H9 (cell line): ENCODE measurements at places on chromosomes 4 and X. TPM values are rescaled to one million over a fixed set of nuclear protein-coding genes. Genes with fewer than 3 reads are reported as not detected.

The PGAM4 gene
- 0.52 TPM in 1 of 2 replicates, not detected in the other for total RNA-seq

- no peak for DNase-seq
Measured at GRCh38 chr4:148376151-148376550, 66.1 kb downstream of the NR3C2 start.

DNA sequence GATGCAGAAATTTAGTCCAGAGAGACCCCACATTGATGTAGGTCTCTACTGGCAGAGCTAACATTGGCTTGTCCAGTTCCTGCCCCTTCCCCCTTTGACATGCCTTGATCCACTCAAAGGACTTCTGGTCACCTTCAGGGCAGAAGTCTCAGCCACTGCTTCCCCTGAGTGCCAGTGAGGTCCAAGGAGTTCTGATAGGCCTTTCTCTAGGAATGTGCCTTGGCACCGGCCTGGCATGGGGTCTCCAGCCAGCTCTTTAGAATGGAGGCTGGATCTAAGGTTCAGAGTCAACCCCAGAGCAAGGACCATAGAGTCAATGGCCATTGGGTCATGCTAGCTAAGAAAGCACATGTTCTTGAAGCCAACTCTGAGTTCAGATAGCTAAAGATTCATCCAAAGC is 88.6 kb upstream of the PJA1 start:
- DNase-seq = no peak

The POU4F2 gene
- not detected in 2 replicates for total RNA-seq

- DNase-seq = no peak
Measured at GRCh38 chrX:154535892-154536291, 10.8 kb downstream of the G6PD start.

The SLC30A9 gene
- total RNA-seq = 70.8 and 71.3 TPM in 2 replicates

- no peak for DNase-seq
Measured at GRCh38 chrX:103756736-103757135, 19.9 kb upstream of the PLP1 start.

DNA sequence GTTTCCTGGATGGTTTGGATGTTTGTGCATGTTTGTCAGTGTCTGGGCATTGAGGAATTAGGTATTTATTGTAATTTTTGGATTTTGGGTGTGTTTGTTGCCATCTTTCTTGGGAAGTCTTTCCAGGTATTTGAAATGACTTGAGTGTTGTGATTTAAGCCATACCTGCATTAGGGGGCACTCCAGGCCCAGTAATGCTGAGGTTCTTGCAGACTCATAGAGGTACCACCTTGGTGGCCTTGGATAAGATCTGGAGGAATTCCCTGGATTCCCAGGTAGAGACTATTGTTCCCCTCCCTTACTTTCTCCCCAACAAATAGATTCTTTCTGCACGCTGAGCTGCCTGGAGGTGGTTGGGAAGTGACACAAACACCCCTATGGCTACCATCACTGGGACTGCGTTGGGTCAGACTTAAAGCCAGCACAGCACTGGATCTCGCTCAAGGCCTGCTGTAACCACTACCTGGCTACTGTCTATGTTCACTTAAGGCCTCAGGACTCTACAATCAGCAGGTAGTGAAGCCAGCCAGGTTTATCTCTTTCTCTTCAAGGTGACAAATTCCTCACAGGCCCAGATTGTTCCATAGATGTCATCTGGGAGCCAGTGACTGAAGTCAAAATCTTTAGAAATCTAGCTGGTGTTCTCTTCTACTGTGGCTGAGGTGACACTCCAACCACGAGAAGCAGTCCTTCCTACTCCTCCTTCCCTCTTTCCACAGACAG is 643.6 kb downstream of the PDHA2 start:
- peak; percentile 38 for DNase-seq

GRCh38 chr4:145786261-145786660 is 106.3 kb downstream of the C4orf51 start:
- no peak for DNase-seq

The RASSF6 gene
- total RNA-seq = 0.15 and 0.22 TPM in 2 replicates

The DSPP gene
- not detected in 2 replicates for total RNA-seq

- DNase-seq = no peak
Measured at GRCh38 chr4:1557221-1557597, 126.9 kb downstream of the FAM53A start.

The NLGN4X gene
- total RNA-seq = 106 and 111 TPM in 2 replicates

DNA sequence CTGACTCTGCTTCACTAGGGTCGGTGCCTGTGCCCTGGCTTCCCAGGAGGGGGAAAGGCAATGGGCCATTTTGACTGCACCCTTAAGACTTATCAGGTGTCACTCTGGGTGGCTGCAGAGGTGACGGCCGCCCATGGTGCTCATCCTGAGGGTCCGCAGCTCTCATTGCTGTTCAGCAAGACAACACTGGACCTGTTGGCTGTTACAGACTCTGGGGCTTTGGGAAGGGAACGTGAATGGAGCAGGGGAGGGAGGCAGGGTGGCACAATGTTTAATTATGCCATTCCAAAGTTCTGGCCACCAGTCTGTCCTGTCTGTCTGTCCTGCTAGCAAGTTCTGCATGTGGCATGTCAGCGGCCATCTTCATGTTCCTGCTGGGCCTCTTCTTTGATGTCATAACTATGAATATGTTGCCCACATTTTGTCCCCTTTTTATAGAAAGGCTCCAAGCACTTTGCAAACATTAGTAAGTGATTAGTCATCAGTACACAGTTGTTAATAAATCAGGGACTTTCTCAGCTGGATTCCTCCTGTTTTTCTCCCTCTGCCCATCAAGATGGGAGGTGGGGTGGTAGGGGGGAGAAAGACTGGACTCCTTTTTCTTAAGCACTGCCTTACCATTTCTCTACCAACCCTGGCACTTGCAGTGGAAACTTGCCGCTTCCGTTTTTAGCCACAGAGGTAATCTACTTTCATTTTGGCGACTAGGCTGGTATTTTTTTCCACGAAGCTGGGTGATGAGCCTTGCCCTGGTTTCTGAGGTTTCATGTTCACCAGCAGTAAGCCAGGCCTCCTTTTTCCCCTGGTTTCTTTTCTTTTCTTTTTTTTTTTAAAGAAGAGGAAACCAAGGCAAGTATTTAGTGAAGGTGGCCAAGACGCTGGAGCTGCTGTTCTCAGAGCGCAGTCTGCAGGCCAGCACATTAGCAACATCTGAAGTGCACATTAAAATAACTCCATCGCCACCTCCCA is 88.6 kb upstream of the TRIM2 start:
- no peak for DNase-seq

The AKAP4 gene
- not detected in 2 replicates for total RNA-seq

The ENOX2 gene
- 16.8 and 17.7 TPM in 2 replicates for total RNA-seq

The GABRE gene
- 1.4 and 1.8 TPM in 2 replicates for total RNA-seq

DNA sequence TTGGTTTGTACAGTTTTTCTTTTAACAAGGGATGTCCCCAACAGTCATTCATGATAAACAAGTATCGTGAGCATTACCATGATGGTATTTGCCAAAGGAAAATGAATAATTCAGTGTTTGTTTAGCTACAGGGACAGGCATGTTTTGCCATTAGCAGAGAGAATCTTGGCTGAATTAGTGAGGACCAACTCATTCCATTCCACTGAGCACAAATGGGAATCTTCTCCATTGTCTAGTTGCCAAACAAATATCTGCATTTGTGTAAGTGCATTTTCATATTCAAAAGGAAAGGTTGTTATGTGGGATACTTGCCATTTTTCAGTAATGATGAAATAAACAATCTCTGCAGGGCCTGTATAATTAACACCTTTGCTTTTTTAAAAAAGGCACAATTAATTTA is 1762.6 kb downstream of the RPA4 start:
- DNase-seq = no peak

DNA sequence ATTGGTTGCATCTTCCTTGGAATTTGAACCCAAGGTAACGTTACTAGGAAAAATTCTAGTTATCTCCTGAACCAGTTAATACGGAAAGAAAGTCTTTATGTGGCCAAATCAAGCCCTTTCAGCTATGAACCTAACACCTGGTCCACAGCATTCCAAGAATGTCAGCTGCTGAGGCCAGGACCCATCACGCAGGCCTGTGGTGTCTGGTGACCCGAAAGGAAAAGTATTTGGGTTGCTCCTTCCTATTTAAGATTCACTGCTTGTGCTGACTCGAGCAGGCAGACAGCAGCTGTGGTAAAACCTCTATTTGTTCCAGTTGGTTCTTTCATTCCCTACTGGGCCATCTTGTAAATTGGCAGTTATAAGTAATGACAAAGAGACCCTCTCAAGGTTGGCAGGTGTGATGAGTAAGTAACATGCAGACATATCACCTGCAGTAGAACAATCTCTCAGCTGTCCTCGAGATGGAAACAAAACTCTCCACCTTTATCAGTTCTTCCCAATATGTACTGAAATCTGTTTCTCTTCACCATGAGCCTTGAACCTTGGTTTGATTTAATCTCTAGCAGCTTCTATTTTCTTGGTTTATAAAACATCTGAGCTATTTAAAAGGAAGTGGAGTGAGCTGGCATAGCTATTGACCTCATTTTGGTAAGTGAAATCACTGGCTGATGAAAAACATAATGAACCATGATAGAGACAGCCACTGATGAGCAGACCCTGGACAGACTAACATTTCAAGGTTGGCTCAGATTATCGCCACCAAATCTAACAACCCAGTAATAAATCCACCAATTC is 182.1 kb upstream of the SMIM31 start:
- DNase-seq = peak; percentile 41

DNA sequence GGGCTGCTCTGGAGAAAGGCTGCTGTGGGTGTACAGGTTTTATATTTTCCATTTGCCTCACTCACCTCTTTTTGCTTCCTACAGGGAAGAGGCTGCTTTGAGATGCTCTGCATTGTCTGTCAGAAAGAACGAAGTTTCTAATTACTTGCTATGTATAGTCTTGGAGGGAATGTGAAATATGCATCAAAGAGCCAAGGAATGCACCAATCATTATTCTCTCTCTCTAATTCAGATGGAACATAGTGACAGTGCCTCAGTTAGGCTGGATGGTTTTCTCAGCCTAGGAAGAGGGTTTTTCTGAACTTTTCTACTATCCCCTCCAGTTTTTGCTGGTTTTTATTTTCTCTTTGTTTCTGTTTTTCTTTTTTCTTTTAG is 106.8 kb upstream of the SLC4A4 start:
- no peak for DNase-seq

The TRPC5OS gene
- total RNA-seq = not detected in 2 replicates

- DNase-seq = no peak
Measured at GRCh38 chrX:104469771-104470170, 96.2 kb upstream of the IL1RAPL2 start.

DNA sequence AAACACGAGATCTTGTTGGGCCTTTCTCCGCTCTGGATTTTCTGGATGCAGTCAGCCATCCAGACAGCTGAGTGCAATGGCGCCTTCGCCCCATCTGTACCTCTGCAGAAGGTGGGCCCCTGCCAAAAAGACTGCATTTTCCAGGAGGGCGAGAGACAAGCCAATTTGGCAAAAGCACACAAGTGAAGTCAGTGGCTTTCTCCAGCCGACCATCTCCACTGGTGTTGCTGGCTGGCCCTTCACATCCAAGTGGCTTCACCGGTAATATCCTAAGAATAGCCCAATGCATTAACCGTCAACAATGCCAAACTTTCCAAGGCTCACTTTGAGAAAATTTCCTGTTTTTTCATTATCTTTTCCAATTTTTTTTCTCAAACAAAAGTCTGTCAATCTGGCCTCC is 96.2 kb upstream of the MXRA5 start:
- no peak for DNase-seq

- DNase-seq = no peak
Measured at GRCh38 chr4:79148369-79148768, 177.5 kb downstream of the NAA11 start.

- no peak for DNase-seq
Measured at GRCh38 chrX:53333853-53334252, 52.5 kb upstream of the IQSEC2 start.

- DNase-seq = no peak
Measured at GRCh38 chr4:1255151-1255550, 6.2 kb upstream of the CTBP1 start.

DNA sequence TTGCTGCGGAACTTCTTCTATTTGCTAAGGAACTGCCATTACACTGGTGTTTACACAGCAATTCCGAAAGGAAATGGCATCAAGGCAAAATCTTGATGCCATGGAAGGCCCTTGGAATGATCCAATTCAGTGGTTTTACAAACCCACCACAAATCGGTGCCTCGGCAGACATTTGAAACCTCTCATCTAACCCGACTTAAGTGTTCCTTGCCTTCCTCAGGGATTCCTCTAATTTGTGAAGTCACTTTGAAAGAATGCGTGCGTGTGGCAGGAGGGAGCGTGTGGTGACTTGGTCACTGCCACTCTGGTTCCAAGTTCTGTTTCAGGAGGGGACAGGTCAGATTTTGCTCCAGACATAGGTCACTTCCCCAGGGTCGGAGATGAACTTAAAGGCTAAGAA is 4.8 kb downstream of the NOP14 start:
- DNase-seq = no peak

- DNase-seq = no peak
Measured at GRCh38 chrX:264634-265455, 16.3 kb upstream of the PLCXD1 start.

GRCh38 chrX:34467437-34467836 is 189.6 kb downstream of the TMEM47 start:
- no peak for DNase-seq

The PARM1 gene
- 1.4 and 2.0 TPM in 2 replicates for total RNA-seq

GRCh38 chrX:114906984-114907510 is 110.4 kb downstream of the IL13RA2 start:
- DNase-seq = peak; percentile 59

The PNMA6A gene
- 7.7 and 8.0 TPM in 2 replicates for total RNA-seq

DNA sequence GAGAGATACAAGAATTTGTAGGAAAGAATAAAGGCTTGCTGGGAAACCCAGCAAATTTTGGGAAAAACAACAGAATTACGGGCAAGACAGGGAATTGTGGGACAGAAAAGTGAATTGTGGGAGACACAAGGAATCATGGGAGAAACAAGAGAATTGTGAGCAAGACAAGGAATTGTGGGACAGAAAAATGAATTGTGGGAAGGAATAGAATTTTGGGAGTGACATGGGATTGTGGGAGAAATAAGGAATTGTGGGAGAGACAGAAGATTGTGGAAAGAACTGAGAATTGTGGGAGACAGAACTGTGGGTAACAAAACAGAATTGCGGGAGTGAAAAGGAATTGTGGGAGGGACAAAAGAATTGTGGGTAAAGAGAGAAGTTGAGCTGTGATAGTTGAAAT is 1.2 kb upstream of the HCCS start:
- DNase-seq = no peak

DNA sequence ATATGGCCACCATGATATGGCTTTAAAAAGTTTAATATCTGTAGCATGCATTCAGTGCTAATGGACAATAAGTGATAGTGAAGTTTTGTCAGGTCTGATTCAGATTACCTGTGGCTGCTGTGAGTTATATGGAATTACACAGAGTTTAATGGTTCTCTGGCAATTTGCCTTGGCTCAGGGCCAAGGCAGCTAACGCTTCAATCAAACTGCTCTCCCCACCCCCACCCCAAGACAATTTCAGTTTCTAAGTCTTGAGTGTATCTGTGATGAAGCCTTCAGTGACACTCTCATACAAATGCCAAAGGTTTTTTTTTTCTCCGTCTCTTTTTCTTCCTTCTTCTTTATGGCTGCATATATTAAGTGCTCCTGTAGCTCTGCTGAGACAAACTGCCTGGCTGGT is 106.6 kb downstream of the SHROOM4 start:
- DNase-seq = no peak

DNA sequence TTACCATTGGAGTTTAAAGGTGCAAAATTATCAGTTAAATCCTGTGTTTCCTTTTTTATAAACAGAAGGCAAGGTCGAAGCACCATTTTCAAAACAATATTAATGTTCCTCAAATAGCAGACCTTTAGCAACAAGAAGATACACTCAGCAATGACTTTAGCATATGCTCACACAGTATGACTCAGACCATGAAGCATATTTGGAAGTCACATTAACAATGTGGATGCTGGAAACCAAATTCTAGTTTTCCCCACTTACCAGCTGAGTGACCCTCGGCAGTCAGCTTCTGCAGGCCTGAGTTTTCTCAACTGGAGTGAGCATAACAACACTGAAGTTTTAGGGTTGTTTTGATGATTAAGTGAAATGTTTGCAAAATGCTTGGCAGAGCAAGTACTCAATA is 130.5 kb downstream of the ANK2 start:
- no peak for DNase-seq
